CD4-positive, alpha-beta T cell treated with Interleukin-10 for 1 hour (primary cell): ENCODE measurements at places on chromosomes 5 and 9.
A peak's percentile ranks its signal among the peaks of the same experiment; 100 is the strongest.

- DNase-seq: no peak
Measured at GRCh38 chr5:81163651-81164050, 69.5 kb upstream of the CKMT2 start.

DNA sequence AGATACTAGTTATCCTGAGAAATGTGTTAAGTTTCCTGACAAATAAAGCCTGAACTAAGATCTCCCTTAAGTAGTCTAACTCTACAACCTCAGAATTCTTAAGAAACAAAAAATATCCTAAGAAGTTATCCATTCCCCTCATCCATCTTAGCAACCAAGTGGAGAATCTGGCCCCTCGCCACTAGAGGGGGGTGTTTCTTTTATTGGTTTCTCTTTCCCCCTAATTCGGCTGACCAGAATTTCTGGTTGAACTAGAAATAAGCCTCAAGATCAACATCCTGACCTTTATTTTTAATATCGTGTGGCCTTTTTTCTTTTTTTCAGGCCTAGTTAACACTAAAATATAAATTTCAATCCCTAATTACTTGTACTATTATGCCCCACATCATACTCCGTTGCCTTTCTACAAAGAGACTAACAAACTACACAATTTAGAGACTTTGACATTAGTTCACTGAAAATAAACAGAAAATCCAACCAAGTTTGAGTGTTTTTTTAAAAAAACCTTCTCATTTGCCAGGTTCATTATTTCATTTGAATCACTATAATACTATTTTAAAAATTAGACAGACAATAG lies 14.3 kb upstream of the NR4A3 start:
- DNase-seq: peak; percentile 81

- DNase-seq: no peak
Measured at GRCh38 chr9:108552459-108553040, 303.2 kb downstream of the ACTL7B start.

DNA sequence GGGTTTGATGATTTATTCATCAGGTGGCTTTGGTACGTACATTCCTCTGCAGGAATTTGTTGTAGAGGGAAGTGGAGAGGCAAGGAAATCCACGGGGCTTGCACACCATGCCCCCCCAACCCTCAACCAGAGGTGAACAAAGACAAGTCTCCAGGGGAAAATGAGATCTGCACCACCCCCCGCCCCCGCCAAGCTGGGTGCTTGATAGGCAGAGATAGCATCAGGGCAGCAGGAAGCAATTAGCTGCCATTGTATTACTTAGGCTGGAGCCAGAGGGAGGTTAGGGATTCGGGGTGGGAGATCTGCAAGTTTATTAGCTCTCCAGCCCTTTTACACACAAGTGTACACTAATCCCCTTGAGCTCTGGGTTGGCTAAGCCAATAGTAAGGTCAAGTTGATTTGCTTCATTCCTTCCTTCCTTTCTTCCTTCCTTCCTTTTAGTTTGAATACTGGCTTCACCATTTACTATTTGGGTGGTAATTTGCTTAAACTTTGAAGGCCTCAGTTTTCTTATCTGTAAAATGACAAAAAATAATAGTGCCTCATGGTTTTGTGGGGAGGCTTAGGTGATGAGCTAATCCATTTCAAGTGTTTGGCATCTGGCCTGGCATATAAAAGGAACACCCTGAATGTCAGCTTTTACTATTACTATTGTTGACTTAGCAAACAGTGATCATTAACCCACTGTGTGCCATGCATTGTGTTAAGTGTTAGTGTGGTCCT lies 34.1 kb downstream of the SPRY4 start:
- DNase-seq: no peak

- DNase-seq: no peak
Measured at GRCh38 chr5:67234671-67235176, 38.1 kb upstream of the CD180 start.

GRCh38 chr9:134420974-134421432 lies 94.7 kb downstream of the RXRA start:
- no peak for DNase-seq

DNA sequence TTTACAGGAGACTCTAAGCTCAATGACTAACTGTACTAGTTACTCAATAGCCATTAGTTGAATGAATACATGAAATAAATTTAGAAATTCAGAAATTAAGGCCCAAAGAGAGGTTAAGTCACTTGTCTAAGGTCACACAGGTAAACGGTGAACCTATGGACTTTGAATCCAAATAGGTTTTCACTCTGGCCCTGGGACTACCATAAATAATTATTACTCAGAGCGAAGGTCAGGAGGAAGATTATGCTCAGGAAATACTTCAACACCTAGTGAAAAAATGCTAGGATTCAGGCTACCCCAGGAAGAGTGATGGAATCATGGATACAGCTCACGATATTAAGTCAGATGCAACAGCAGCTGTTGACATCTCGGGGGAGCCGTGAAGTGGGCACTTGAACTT lies 417.4 kb downstream of the GABRG2 start:
- DNase-seq: no peak
